ENCODE measurements at places on chromosomes 6 and 20. TPM values are rescaled to one million over a fixed set of nuclear protein-coding genes. Genes with fewer than 3 reads are reported as not detected.

The NFKBIE gene
- 17.0 TPM for polyA plus RNA-seq

The PROCR gene
- polyA plus RNA-seq, result 86.5 TPM

The MTFR2 gene
- polyA plus RNA-seq, result 3.3 TPM

The LAMP5 gene
- 0.12 TPM for polyA plus RNA-seq

The LRFN2 gene
- not detected for polyA plus RNA-seq

The VIP gene
- not detected for polyA plus RNA-seq

The BPI gene
- 0.04 TPM for polyA plus RNA-seq

The EEF1A1 gene
- polyA plus RNA-seq, result 25,115 TPM

The SNTA1 gene
- polyA plus RNA-seq, result 6.5 TPM

The ZSCAN16 gene
- polyA plus RNA-seq, result 3.2 TPM

The HDGFL1 gene
- polyA plus RNA-seq, result not detected

The RIN2 gene
- 60.8 TPM for polyA plus RNA-seq

The SLC17A1 gene
- not detected for polyA plus RNA-seq

The C6orf136 gene
- 5.1 TPM for polyA plus RNA-seq

The HEY2 gene
- polyA plus RNA-seq, result not detected

The CHRNA4 gene
- not detected for polyA plus RNA-seq

The DLL1 gene
- polyA plus RNA-seq, result 0.07 TPM

The NOTCH4 gene
- 0.37 TPM for polyA plus RNA-seq

The PAQR8 gene
- 4.6 TPM for polyA plus RNA-seq

The SLC22A7 gene
- polyA plus RNA-seq, result not detected

The PGC gene
- polyA plus RNA-seq, result not detected

The MROH8 gene
- 2.5 TPM for polyA plus RNA-seq
